ENCODE measurements at places on chromosomes 7 and 10.

DNA sequence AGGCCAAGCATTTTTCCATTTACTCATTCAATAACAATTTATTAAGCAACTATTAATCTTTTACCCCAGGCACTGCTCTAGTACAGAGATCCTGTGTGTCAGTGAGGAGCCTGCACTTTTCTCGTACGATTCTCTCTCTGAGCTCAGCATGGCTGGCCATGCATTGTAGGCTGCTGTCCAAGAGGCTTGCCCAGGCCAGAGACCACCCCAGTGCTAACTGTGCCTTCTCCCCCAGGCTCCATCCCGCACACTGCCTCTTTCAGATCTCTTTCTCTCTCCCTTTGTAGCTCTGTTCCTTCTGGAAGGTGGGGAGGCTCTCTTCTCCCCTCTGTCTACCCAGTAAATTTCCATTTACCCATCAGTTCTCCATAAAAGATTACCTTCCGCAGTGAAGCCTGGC is 101.0 kb upstream of the IKZF1 start:
- DNase-seq, result no peak

DNA sequence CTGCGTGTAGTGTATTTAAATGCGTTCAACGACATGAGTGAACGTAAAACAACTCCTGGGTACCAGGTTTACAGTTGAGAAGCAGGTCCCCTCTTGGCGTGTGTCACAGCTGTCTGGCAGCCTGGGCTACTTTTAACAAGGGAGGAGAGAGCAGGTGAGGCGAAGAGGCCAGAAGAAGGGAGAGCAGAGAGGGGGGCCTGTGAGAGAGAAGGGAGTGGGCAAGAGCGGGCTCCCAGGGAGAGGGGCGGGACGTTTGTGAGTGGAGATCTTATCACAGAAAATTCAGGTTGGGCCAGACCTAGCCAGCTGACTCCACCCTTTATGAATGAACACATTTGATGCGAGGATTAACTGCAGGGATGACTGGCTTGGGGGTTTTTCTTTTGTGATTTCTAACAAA is 154.0 kb downstream of the CAMK1D start:
- DNase-seq, result peak; percentile 37

- peak; percentile 17 for DNase-seq
Measured at GRCh38 chr7:64849250-64849923, 53.7 kb upstream of the ZNF273 start.

DNA sequence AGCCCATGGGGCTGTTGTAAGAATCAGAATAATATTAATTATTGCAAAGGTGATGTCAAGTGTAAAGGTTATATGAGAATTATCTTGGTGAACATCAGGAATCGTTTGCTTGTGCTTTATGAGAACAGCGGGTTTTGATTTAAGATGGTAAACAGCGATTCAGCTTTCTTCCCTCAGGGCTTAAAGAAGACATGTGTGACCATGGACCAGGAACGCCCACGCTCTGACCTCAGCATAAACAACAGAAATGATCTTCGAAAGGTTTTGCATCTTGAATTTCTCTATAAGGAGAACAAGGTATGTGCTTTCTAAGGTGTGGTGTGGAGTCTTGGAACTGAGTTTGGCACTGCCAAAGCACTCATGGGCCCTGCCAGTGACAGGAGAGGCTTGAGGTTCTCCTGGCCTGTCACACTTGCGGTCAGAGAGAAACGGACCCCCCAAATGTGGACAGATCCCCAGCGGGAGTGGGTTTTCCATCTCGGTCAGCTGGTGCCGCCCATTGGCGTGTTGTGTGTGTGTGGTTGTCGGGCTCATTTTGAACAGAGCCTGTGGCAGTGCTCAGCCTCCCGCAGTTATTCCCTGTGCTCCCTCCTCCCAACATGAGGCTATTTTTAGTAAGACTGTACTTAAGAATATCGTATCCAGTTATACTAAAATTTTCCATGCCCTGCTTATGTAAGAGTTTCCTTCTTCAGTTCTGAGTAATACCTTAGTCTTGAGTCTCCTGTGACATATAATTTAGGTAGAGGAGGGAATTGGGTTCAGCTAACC is 7.2 kb downstream of the MINDY4 start:
- no peak for DNase-seq

- no peak for DNase-seq
Measured at GRCh38 chr7:2621948-2622640, 9.7 kb upstream of the TTYH3 start.

All from erythroblast (primary cell).